Activated T-cell treated with anti-CD3 and anti-CD28 coated beads, Interleukin-2, amount 50 U/mL, for 48 hours (primary cell): ENCODE measurements at places on chromosomes 3 and 15.

GRCh38 chr15:92083190-92083589 lies 229.7 kb downstream of the SLCO3A1 start:
- no peak for DNase-seq

DNA sequence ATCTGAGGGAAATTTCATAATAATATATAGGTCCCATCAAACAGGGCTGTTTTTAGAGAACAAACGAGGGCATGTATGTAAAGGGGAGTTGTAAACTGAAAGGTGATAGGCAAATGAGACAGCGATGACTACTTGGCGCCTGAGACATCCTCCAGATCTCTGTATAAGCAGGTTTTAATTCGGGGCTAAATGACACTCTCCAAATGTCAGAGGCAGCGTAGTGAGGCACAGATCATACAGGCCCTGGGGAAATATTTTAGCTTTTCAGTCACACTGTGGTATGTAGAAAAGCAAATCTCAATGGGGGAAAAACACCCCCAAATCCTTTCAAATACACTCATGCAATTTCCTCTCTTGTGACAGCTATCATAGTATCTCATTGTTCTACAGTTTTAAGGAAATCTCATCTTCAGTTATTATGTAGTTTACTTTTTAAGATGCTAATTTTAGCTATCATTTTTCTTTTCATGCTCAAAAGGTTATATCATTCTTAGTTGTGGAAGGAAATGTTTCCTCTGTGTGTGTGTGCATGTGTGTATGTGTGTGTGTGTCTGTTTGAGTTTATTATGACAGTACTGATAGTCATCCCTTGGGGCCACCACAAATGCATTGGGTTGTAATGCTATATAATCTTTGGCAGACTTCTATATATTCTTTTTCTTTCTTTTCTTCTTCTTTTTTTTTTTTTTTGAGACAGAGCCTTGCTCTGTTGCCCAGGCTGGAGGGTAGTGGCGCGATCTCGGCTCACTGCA lies 1.1 kb downstream of the TPRG1 start:
- no peak for DNase-seq

- DNase-seq = peak; percentile 52
Observed at GRCh38 chr3:180036671-180037455, at the start of gene PEX5L. Gene PEX5L, minus strand, starts transcription at chr3:180036937. Its CDS starts 338 bp downstream, at chr3:180036599.

DNA sequence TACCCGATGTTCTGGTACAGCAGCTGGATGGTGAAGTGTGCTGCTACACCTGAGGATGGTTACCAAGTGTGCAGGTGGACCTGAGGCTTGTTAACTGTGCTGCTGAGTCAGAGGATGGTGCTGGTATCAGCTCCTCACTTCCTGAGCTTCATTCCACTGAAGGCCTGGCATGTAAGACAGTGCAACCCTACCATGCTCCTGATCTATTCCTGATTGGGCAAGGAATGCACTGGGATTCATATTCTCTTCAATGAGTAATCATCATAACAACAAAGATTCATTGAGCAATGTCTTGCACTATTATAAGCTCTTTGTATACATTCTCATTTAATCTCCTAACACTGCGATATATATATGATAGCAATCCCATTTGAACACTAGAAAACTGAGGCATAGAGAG lies 62.9 kb upstream of the THSD4 start:
- no peak for DNase-seq

DNA sequence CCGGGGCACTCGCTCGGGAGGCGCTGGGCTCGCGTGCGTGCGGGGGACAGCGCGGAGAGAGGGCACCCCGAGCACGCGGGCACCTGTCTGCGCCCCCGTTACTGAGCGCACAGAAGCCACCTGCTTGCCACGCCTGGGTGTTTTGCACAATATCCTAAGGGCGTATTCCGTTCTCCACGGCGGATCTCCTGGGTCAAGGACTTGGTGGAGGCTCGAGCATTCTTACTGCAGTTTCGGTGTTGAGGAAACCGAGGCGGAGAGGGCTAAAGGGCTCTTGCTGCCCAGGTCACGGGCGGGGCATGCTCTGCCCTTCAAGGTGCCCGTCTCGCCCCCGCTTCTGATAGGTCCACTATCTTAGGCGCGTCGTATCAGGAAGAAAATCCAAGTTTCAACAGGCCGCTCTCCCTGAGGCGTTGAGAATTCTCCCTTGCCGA lies 526 bp downstream of the GPD1L start:
- DNase-seq = no peak

- DNase-seq = no peak
Observed at GRCh38 chr3:113132571-113132996, 78.8 kb upstream of the BOC start.

DNA sequence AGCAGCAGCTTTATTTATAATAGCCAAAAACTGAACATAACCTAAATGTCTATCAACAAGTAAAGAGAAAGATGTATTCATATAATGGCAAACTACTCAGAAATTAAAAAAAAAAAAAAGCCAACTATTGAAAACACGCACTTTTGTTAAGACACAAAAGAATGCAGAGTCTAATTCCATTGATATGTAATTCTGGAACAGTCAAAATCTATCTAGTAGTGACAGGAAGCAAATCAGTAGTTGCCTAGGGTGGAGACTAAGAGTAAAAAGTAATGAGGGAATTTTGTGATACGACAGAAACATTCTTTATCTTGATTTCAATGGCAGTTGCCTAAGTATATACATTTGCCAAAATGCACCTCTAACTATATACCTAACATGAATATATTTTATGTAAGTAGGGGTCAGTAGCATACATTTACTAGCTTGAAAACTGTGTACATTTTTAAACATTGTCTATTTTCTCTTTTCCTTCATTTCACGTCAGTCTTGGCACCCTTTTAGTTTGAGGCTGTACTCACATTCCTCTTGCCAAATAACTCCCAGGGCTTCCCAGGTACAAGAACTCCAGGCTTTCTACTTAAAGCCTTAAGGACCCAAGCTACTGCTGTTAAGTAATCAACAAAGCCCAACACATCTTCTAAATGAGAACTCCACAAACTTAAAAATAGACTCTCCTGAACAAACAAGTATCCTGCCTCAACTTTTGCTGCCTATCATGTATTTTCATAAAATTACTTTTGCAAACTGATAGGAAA lies 54.7 kb downstream of the ADAM10 start:
- DNase-seq = no peak

- DNase-seq = no peak
Observed at GRCh38 chr3:161137260-161137659, 32.1 kb upstream of the B3GALNT1 start.

GRCh38 chr3:113534365-113534764 lies 2.0 kb downstream of the SIDT1 start:
- DNase-seq = peak; percentile 43

- no peak for DNase-seq
Observed at GRCh38 chr3:131329774-131330173, 51.8 kb upstream of the NUDT16 start.

DNA sequence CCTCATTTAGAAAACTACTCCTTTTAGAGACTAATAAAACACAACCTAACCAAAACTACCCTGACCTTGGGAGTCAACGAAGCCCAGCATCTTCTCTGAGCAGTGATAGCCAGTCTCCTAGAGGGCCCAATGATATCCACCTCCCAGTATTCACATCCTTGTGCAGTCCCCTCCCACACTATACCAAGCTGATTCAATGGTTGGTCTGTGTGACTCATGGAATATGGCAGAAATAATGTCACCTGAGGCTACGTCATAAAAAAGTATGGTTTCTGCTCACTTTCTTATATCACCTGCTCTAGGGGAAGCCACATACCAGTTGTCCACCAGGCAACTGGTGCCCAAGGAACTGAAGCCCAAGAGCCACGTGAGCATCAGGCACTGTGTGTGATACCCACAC lies 21.4 kb upstream of the USF3 start:
- DNase-seq = peak; percentile 36

- DNase-seq = no peak
Observed at GRCh38 chr15:44427756-44428724, 611 bp downstream of the CTDSPL2 start.

DNA sequence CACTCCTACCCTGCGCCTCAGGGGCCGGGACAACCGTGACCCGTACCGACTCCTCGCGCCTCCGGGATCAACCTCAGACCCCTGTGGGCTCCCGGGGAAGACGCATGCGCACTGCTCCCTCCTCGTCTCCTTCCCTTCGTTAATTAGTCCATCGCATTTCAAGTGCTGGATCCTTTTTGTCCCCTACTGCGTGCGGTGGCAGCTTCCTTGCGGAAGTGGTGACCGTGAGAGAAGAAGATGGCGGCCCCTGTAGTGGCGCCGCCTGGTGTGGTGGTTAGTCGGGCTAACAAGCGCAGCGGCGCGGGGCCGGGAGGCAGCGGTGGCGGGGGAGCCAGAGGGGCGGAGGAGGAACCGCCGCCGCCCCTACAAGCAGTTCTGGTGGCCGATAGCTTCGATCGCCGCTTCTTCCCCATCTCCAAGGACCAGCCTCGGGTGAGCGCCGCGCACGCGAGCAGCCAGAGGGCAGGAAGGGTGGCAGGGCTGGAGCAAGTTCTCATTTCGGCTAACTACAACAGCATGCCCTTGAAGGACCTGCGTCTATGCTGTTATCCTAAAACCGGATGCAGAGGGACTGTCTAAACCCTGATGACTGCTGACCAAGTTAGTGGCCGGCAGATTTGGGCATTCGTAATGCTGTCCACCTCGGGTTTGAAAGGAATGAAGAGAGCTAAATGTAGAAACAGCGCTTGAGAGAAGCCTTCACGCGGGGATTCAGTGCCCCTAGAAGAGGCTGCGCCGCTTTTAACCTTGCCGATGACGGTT lies at the start of gene EIF2B5:
EIF2B5 (plus strand) TSS at position 210 of the 762 bp plus-strand sequence; CDS start at position 238, 28 bp downstream.
- peak; percentile 90 for DNase-seq
